Stimulated activated CD8-positive, alpha-beta memory T cell treated with anti-CD3 and anti-CD28 coated beads, Interleukin-15, amount 100 ng/mL, for 4 hours (primary cell): ENCODE measurements at places on chromosomes 12 and 14.

DNA sequence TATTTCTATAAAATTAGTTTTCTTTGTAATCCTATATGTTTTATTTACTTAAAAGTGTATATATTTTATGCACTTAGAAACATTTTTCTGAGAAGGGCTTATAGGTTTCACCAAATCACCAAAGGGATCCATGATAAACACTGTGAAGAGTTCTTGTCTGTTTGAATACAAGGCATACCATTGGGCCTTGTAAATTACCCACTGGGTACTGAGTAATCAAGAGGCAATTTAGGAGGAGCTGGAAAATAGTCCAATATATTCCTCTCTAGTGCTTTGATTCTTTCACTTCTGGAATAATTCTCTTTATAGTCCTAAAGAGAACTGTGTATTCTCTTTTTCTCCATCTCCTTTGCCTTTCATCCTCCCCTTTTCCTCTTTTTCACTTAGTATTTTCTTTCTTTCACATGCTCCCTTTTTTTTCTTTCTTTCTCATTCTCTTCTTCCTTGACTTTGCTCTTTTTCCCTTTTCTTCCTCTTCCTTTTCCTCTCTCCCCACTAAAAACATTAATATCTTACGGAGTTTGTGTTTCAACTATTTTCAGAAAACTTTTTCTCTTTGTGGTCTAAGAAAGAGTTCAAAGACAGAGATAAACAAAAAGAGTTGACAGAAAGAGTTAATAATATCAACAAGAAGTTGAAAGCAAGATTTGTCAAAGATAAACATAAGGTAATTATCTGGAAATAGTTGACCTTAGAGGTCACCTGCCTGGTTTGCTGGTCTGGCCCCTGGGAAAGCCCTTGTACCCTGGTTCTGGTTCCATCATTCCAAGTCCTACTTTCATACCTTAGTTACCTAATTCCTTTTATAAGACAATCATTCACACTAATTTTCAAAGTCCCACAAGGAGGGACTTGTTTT, 435.3 kb downstream of the RAD51B start:
- DNase-seq: no peak

GRCh38 chr12:113142886-113143332, 6.6 kb upstream of the CFAP73 start:
- DNase-seq: no peak

DNA sequence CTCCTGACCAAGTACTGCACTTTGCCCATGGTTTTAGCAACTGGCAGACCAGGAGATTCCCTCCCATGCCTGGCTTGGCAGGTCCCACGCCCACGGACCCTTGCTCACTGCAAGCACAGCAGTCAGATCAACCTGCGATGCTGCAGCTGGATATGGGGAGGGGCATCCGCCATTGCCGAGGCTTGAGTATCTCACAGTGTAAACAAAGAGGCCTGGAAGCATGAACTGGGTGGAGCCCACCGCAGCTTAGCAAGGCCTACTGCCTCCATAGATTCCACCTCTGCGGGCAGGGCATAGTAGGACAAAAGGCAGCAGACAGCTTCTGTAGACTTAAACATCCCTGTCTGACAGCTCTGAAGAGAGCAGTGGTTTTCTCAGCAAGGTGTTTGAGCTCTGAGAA, 479.8 kb downstream of the FUT8 start:
- no peak for DNase-seq

- DNase-seq: peak; percentile 19
Observed at GRCh38 chr14:102819176-102819628, 42.0 kb downstream of the TRAF3 start.

- no peak for DNase-seq
Observed at GRCh38 chr12:9606736-9607372, 862 bp downstream of the KLRB1 start.

DNA sequence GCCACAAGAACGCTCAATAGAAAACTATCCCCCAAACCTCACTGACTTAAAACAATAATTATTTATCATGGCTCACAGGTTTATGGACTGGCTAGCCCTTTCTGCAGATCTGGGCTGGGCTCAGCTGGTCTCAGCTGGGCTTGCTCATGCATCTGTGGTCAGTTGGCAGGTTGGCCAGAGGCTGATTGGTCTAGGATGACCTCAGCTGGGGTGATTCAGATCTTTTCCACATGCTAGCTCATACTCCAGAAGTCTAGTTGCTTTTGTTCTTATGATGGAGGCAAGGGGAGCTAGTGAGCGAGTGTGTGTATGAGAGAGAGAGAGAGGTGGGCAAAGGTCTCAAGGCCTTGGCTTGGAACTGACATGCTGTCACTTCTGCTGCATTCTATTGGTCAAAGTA, 181.2 kb upstream of the NRXN3 start:
- no peak for DNase-seq

GRCh38 chr12:50354908-50355307, 41.5 kb downstream of the FAM186A start:
- no peak for DNase-seq

GRCh38 chr12:103841690-103842584, 903 bp upstream of the NT5DC3 start:
- DNase-seq: peak; percentile 13

GRCh38 chr12:5739917-5740316, 205.1 kb downstream of the ANO2 start:
- DNase-seq: no peak

DNA sequence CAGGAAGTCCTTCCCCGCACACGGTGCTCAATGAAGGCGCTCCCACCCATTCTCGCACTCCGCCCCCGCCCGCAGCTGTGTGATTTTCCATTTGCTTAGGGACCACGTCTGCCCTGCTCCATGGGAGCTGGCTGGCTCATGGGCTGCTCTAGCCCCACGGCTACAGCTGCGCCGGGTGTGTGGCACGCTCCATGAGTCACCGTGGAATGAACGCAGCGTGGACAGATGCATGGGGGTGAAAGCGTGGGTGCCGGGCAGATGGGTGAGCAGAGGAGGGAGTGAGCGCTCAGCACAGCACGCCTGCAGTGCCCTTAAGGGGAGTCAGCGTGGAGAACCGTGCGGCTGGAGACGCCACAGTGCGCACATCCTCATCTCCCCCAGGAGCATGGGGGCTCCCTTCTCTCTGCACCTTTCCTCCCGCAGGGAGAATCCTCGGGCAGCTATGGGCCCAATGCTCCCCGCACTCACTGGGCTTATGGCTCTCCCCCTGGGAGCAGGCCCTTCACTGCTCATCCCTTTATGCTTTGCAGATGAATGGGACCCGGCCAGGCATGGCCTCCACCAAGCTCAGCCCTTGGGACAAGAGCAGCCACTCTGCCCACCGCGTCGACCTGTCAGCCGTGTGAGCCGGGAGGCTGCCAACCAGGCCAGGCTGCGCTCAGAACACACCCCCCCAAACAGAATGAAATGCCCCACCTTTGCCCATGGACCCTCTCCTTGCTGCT, 185.1 kb downstream of the ADGRD1 start:
- DNase-seq: no peak

GRCh38 chr12:43758247-43758727, 303 bp downstream of the PUS7L start:
- DNase-seq: no peak

GRCh38 chr12:90102957-90103652, 394.5 kb upstream of the ATP2B1 start:
- no peak for DNase-seq

GRCh38 chr12:118372541-118373495, at the start of gene TAOK3:
Gene TAOK3 (minus strand): TSS chr12:118372907. CDS start chr12:118255567, 117,340 bp downstream.
- peak; percentile 93 for DNase-seq

DNA sequence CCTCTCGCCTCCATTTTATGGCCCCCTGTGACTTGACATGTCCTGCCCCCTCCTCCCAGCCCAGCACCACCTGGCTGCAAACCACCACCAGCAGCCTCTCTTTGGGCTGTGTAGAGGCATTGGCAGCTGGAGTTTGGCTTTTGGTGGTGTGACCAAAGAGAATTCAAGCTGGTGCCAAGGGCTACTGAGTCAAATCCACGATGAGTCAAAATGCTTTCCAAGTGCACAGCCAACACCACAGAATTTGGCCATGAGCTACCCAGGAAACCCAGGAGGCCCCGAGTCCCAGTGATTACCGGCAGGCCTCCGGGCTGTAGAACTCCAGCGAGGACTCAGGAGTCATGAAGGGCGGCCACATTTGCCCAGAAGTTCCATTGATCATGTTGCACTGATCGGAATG, 53.8 kb downstream of the SCARB1 start:
- no peak for DNase-seq

DNA sequence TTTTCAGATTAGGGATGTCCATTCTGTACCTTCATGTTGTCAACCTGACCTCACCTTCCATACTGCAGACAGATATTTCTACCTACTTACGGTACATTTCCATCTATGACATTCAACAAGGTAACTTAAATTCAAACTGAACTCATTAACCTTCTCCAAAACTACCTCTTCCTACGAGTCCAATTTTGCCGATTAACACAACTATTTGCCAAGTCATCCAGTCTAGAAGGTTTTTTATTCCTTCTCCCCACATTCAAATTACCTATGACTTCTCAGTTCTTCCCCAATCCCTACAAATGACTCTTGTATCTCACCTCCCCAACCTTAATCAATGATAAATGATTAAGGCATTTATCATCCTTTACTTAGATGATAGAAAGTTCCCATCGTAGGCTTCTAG, 23.6 kb downstream of the SPTSSA start:
- no peak for DNase-seq

DNA sequence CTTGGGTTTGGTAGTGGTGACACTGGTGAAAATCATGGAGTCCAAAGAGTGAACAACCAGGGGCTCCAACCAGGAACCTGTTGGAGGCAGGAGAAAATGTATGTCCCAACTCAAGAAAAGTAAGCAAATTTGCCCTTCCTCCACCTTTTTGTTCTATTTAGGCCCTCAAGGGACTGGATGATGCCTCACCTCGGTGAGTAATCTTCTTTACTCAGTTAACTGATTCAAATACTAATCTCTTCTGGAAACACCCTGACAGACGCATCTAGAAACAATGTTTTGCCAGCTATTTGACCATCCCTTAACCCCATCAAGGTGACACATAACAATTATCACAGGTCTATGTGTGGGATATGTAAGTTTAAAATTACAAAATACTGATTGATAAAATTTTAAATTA, 272.4 kb upstream of the FOXG1 start:
- no peak for DNase-seq

GRCh38 chr12:116534311-116535121, 24.7 kb upstream of the MAP1LC3B2 start:
- DNase-seq: no peak

DNA sequence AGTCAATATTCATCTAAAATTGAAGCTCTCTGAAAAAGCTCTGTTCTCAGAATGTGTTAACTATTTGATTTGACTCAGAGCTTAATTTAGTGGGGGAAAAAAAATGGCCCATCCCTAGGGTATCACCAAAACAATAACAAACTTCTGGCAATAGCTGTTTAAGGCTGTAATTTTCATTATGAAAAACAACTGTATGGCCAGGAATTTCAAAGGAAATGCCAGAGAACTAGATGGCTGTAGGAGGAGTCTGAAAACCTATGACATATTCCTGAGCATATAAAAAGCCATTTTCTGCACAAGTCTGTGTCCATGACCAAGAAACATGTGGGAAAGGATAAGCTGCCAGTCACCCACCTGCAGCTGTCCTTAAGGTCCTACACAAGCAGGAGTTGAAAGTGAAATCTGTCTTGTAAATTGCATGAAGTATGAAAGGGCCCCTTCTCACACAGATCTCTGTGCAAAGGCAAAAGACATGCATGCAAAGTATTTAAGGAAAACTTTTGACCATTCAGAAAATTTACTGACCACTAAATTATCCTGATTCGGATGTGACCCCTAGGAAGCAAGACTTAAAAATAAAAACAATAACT, 299.1 kb downstream of the BTG1 start:
- DNase-seq: no peak

GRCh38 chr12:50723865-50724264, 40.0 kb upstream of the ATF1 start:
- no peak for DNase-seq

DNA sequence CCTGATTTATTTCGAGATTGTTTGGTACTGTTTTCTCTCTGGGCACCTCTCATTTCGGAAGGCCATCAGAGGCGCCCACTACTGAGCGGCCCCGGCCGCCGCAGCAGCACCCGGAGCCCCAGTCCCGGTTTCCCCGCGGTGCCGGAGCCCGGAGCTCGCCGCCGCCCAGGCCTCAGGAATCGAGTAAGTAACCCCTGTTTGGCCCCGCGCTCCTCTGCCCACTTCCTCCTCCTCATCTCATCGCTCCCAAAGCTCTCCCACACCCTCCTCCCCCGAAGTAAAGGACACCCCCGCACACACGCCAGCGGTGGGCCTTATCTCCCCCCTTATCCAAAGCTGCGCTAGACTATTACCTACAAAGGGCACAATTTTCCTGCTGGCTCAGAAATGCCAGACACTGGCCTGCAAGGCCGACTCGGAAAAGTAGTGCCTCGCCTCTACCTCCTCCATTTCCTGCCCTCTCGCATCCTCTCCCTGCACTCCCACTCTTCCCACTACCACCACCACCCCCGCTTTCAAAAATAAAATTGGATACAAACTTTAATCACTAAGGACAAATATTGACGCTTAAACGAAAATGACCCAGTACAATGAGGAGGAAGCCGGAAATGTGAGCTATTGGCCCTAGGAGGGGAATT, 637 bp upstream of the FOXG1 start:
- DNase-seq: no peak

DNA sequence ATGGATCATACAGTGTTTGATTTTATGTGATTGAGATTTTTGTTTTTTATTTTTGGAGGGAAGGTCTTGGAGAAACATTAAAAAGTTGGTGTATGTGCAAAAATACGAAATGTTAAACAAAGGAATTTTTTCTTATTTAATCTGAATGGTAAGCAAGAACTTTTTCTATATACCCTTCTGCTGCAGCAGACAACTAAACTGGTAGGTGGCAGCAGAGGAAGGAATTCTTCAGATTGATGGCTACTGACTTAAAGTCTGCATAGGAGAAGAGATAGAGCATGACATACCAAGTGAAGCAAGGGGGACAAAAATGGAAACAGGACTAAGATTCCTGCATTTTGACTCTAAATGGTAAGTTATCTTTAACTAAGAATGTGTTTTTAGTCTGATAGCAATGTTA, 42.0 kb upstream of the A2ML1 start:
- DNase-seq: no peak

GRCh38 chr14:24853446-24853845, 196.5 kb downstream of the STXBP6 start:
- DNase-seq: no peak

DNA sequence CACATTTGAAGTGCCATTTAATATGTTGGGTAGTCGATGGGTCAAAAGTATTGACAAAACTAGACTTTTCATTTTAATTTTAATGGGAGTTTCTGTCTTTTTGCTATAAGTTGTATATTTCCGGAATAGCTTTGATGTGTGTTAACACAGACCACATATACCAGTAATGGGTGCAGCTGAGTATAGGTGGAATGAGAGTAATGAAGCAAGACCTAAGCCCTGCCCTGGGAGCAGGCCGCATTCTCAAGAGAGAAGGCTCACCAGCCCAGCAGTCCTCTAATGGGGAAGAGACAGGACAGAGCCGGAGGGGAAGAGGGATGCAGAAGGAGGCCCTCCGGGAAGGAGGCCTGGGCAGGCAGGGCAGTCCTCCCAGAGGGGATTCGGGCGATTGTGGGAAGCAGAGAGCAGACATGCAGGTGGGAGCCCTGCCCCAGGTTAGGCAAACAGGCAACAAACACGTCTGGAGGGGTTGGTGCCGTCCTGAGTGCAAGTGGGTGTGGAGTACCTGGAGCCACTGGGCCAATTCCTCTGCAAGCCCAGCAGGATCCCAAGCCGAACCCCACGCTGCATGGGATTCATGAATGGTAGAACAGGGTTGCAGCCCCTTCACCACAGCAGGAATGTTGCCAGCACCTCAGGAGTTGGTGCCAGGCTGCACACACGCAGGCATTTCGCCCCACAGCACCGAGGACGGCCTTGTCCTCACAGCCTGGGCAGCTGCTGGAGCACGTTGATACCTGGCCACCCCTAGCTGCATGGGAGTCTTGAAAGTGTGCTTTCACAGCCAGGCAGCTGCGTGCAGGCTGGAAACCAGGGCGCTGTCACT, 7.8 kb downstream of the CKB start:
- DNase-seq: no peak
